SJSA1 (cell line): ENCODE measurements at places on chromosomes 6 and 20.

GRCh38 chr20:50455656-50456451, 54.3 kb upstream of the PTPN1 start:
- no peak for DNase-seq

GRCh38 chr6:63476302-63476701, 96.0 kb upstream of the LOC128125822 start:
- DNase-seq, result no peak

- no peak for DNase-seq
Observed at GRCh38 chr6:36752886-36753506, 55.4 kb downstream of the RAB44 start.

GRCh38 chr6:169622618-169623017, 79.2 kb downstream of the WDR27 start:
- DNase-seq, result no peak

GRCh38 chr6:35056952-35057351, 84.2 kb downstream of the TCP11 start:
- DNase-seq, result no peak

GRCh38 chr6:101614774-101615173, 221.3 kb downstream of the GRIK2 start:
- no peak for DNase-seq
